ENCODE measurements at places on chromosomes 4 and X. TPM values are rescaled to one million over a fixed set of nuclear protein-coding genes. Genes with fewer than 3 reads are reported as not detected.

DNA sequence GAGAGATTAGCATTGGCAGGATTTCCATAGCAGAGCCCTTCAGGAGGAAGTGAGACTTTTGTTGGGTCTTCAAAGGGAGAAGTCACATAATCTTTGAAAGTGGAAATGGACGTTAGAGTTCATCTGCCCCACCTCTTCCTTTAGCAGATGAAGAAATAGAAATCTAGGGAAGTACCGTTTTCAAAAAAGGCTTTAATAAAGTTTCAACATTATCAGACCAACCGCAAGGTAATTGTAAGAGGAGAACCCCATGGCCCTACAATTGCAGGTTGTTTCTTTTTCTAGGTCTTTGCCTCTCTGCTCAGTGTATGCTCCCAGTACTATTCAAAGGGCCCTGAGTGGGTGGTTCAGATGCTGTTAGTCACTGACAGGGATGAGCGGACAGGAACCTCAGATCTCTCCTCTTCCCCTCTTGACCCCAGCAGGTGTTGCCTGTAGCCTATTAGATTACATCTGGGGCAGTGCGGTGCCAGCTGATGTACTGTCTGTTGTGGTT, 48.6 kb upstream of the AP1S2 start:
- no peaks in the 10 kb centered on the region for H3K4me1 ChIP-seq
- no peak overlapping the region for H3K4me3 ChIP-seq
- no peaks in the 10 kb centered on the region for H3K36me3 ChIP-seq
- H3K27me3 ChIP-seq, result peaks cover 29% of the 10 kb centered on the region
- peak; percentile 56 for DNase-seq

GRCh38 chr4:183840311-183840710, 64.8 kb upstream of the STOX2 start:
- peak; percentile 90 for DNase-seq
- H3K27me3 ChIP-seq, result no peaks in the 10 kb centered on the region
- H3K4me1 ChIP-seq, result no peaks in the 10 kb centered on the region

DNA sequence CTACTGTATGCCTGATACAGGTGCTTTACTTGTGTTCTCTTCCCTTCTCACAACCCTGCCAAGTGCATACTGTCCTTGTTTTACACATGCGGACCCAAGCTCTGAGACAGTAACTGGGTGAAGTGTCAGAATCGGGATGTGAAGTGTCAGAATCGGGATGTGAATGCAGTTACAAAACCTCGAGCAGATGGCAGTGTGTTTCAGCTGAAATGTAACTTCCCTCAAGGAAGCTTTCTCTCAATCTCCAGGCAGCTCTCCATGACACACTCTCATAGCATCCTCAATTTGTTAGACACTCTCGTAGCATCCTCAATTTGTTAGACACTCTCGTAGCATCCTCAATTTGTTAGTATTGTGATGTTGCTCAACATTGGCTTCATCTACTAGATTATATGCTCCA, 1.1 kb upstream of the HPSE start:
- DNase-seq, result peak; percentile 27
- peaks cover 31% of the 10 kb centered on the region for H3K27me3 ChIP-seq
- no peak overlapping the region for H3K27ac ChIP-seq
- H3K36me3 ChIP-seq, result no peaks in the 10 kb centered on the region
- no peak overlapping the region for H3K4me3 ChIP-seq

DNA sequence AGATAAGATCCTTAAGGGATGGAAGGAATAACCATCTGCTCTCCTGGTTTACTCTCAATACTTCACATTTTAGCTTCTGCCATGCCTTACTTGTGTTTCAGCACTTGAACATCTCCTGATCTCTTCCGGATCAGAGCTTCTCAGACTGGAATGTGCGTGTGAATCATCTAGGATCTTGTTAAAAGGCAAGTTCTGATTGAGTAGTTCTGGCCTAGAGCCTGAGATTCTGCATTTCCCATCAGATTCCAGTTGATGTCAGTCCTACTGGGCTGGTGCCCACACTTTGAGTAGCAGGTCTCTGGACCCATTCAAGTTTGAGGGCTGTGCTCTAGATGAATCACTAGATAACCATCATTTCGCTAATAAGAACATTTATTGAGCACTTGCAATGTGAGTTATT, 20.0 kb downstream of the NDP start:
- DNase-seq, result no peak
- H3K4me1 ChIP-seq, result no peaks in the 10 kb centered on the region
- H3K4me3 ChIP-seq, result no peak overlapping the region
- H3K36me3 ChIP-seq, result no peaks in the 10 kb centered on the region

GRCh38 chr4:82666970-82667665, 105.3 kb upstream of the TMEM150C start:
- no peak for DNase-seq
- H3K27ac ChIP-seq, result no peak overlapping the region
- H3K27me3 ChIP-seq, result no peaks in the 10 kb centered on the region
- H3K4me1 ChIP-seq, result no peaks in the 10 kb centered on the region

- H3K4me1 ChIP-seq, result no peaks in the 10 kb centered on the region
- DNase-seq, result no peak
- H3K27me3 ChIP-seq, result no peaks in the 10 kb centered on the region
- H3K27ac ChIP-seq, result no peak overlapping the region
- H3K4me3 ChIP-seq, result no peak overlapping the region
- no peaks in the 10 kb centered on the region for H3K36me3 ChIP-seq
Measured at GRCh38 chrX:87846956-87847355, 329.4 kb downstream of the KLHL4 start.

DNA sequence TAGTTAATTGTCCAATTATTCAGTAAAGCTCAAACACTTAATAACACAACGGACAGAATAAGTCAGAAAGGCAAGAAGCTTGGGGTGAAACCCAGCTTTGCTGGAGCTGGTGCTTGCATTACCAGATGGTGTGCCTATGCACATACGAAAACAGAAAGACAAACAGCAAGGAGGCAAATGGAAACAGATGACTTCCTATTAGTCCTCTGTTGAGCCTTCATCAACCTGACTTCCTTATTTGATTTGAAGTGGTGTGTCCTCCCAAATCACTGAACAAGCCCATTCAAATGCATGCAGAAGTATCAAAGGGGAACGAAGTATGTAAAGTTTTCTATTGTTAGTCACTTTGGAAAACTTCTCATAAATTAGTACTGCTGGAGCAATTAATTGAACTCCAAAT, 166.2 kb downstream of the ATP10D start:
- DNase-seq, result no peak
- H3K27ac ChIP-seq, result no peak overlapping the region
- no peaks in the 10 kb centered on the region for H3K4me1 ChIP-seq

DNA sequence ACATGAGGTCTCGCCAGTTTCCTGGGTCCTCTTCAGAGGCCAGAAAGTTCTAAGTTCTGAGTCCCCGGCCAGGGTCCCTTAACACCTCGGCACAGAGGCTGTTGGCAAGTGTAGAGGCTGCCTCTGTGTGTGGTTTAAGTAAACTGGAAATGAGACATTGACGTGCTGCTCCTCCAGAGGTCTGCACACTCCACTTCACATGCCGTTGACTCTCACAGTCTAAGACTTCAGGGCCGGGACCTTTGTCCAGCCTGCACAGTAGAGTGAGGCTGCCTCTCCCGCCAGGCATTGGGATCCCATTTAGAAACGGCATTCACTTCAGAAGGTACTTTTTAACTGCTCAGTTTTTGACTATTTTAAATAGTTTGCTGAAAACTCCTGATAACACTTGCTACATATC, 10.6 kb upstream of the TADA2B start:
- H3K4me1 ChIP-seq, result no peaks in the 10 kb centered on the region
- H3K27ac ChIP-seq, result no peak overlapping the region

- H3K27ac ChIP-seq, result no peak overlapping the region
- H3K27me3 ChIP-seq, result no peaks in the 10 kb centered on the region
- H3K4me3 ChIP-seq, result no peak overlapping the region
- DNase-seq, result no peak
- H3K36me3 ChIP-seq, result no peaks in the 10 kb centered on the region
Measured at GRCh38 chrX:100623001-100623400, 13.6 kb downstream of the TSPAN6 start.

DNA sequence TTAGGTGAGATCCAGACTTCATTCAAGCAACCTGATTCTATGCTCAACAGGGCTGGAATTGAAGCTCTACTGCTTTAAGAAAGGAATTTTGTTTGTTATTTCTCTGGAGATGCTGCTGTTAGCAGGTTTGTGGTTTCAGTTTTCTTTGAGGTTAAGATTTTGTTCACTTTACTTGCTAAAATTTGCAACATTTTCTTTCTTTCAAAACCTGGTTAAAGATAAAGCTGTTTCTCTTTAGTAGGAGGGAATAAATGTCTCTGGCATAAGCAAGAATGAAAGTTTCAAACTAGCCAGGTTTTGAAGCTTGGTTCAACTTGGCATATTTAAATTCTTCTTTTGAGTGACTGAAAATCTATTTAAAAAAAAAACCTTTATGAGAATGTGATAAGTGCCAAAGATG, 660.6 kb upstream of the NR3C2 start:
- no peaks in the 10 kb centered on the region for H3K36me3 ChIP-seq
- H3K27me3 ChIP-seq, result no peaks in the 10 kb centered on the region
- no peaks in the 10 kb centered on the region for H3K4me1 ChIP-seq
- no peak for DNase-seq
- H3K27ac ChIP-seq, result no peak overlapping the region

- no peak overlapping the region for H3K4me3 ChIP-seq
- no peak for DNase-seq
- peaks cover 10% of the 10 kb centered on the region for H3K4me1 ChIP-seq
Measured at GRCh38 chr4:26065833-26066232, 151.8 kb downstream of the SMIM20 start.

DNA sequence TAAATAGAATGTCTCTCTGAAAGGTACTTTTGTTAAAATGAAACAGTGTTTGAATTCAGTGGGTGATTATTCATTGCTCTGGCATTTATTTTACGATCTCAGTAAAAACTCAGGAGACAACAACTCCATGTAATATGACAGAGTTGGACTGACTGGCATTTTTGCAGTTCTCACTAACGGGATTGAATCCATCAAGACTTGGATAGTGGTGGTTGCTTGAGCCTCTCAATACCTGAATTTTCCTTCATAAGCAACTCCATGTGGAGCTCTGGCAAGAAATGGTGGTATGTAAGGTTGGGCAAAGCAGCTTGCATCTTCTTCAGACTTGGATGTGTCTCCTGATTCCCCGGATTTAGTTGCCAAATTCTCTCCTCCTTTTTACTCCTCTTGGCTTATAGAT, 72.7 kb downstream of the FRMPD4 start:
- no peak overlapping the region for H3K4me3 ChIP-seq
- peak; percentile 52 for DNase-seq
- no peaks in the 10 kb centered on the region for H3K36me3 ChIP-seq
- H3K27ac ChIP-seq, result no peak overlapping the region
- H3K27me3 ChIP-seq, result peaks cover 5% of the 10 kb centered on the region

GRCh38 chr4:98481167-98481566, 177.2 kb downstream of the TSPAN5 start:
- H3K27ac ChIP-seq, result no peak overlapping the region
- H3K27me3 ChIP-seq, result no peaks in the 10 kb centered on the region
- H3K36me3 ChIP-seq, result peaks cover 7% of the 10 kb centered on the region
- peaks cover 6% of the 10 kb centered on the region for H3K4me1 ChIP-seq
- no peak overlapping the region for H3K4me3 ChIP-seq

DNA sequence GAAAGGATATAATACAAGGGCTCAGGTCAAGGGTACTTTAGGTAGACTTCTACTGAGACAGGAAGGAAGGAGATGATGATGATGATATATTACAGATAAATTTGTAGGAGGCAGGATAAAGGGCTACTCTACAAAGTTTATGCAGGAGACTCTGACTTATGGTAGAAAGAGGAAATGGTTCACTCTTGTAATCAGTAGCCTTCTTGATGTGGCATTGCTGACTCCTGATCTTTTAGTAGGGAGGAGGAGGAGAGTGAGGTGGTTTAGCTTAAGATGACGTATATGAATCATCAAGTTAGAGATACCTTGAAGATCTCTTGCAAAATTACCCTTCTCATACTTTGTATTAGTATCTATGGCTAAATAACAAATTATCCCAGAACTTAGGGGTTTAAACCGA, 4.7 kb downstream of the BLTP1 start:
- no peak overlapping the region for H3K4me3 ChIP-seq
- H3K36me3 ChIP-seq, result peaks cover 8% of the 10 kb centered on the region
- no peaks in the 10 kb centered on the region for H3K27me3 ChIP-seq
- H3K4me1 ChIP-seq, result peaks cover 4% of the 10 kb centered on the region

- peaks cover 31% of the 10 kb centered on the region for H3K27me3 ChIP-seq
- no peak overlapping the region for H3K27ac ChIP-seq
- no peak for DNase-seq
- H3K4me3 ChIP-seq, result no peak overlapping the region
- H3K4me1 ChIP-seq, result no peaks in the 10 kb centered on the region
- no peaks in the 10 kb centered on the region for H3K36me3 ChIP-seq
Measured at GRCh38 chrX:20042221-20042620, 51.4 kb upstream of the BCLAF3 start.

GRCh38 chr4:174835536-174835935, 6.5 kb upstream of the GLRA3 start:
- no peaks in the 10 kb centered on the region for H3K36me3 ChIP-seq
- H3K27me3 ChIP-seq, result no peaks in the 10 kb centered on the region
- H3K4me3 ChIP-seq, result no peak overlapping the region
- no peaks in the 10 kb centered on the region for H3K4me1 ChIP-seq

- H3K4me3 ChIP-seq, result no peak overlapping the region
- H3K27ac ChIP-seq, result no peak overlapping the region
- H3K27me3 ChIP-seq, result no peaks in the 10 kb centered on the region
Measured at GRCh38 chr4:137378393-137378792, 153.9 kb downstream of the PCDH18 start.

DNA sequence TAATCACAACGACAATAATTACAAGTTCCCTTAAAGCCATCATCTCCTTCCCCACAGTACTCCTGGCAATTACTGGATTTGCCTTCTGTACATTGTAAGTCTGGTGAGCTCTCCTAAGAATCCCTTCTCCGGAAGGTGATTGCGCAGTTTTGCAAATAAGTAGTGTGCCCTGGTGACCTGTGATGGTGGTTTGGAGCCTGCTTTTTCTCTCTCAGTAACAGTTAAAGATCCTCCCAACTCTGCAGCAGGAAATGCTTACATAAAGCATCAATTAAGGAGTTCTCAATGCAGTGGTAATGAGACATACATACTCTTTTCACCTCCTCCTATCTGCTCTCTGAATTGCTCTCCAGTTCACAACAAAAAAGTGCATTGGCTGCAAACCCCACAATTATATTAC, 159.7 kb downstream of the SH2D1A start:
- no peaks in the 10 kb centered on the region for H3K27me3 ChIP-seq
- H3K27ac ChIP-seq, result no peak overlapping the region
- H3K36me3 ChIP-seq, result no peaks in the 10 kb centered on the region
- H3K4me1 ChIP-seq, result no peaks in the 10 kb centered on the region

DNA sequence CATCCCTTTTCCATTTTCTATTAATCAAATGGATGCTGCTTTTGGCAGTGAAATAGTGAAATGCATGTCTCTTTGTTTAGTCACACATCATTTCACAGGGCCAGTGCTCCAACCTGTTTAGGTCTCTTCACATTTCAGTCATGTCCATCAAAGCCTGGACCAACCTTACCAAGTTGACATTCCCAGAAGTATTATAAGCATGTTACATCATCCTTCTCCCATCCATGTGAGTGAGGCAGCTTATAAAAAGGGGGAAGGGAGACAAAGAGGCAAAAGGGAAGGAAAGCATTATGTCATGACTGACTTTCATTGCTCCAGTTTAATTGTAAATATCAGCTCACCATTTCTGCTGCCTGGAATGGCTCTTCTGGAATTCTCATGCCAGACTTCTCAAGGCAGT, 94.4 kb downstream of the NWD2 start:
- no peaks in the 10 kb centered on the region for H3K4me1 ChIP-seq
- H3K27ac ChIP-seq, result no peak overlapping the region
- no peak overlapping the region for H3K4me3 ChIP-seq
- DNase-seq, result no peak
- H3K27me3 ChIP-seq, result no peaks in the 10 kb centered on the region

The EVC gene
- 18.6 TPM for total RNA-seq

The SPOCK3 gene
- 1.8 TPM for total RNA-seq

The NLGN3 gene
- 1.9 TPM for total RNA-seq

The OPRPN gene
- not detected for total RNA-seq

The ZGRF1 gene
- total RNA-seq, result 13.8 TPM

The TMEM144 gene
- total RNA-seq, result 3.1 TPM

The DIPK2B gene
- total RNA-seq, result 14.4 TPM

The MAGEC3 gene
- total RNA-seq, result 0.04 TPM

The USP26 gene
- not detected for total RNA-seq

The SYNPO2 gene
- total RNA-seq, result 53.6 TPM
